ENCODE measurements at places on chromosomes 12 and 14.

DNA sequence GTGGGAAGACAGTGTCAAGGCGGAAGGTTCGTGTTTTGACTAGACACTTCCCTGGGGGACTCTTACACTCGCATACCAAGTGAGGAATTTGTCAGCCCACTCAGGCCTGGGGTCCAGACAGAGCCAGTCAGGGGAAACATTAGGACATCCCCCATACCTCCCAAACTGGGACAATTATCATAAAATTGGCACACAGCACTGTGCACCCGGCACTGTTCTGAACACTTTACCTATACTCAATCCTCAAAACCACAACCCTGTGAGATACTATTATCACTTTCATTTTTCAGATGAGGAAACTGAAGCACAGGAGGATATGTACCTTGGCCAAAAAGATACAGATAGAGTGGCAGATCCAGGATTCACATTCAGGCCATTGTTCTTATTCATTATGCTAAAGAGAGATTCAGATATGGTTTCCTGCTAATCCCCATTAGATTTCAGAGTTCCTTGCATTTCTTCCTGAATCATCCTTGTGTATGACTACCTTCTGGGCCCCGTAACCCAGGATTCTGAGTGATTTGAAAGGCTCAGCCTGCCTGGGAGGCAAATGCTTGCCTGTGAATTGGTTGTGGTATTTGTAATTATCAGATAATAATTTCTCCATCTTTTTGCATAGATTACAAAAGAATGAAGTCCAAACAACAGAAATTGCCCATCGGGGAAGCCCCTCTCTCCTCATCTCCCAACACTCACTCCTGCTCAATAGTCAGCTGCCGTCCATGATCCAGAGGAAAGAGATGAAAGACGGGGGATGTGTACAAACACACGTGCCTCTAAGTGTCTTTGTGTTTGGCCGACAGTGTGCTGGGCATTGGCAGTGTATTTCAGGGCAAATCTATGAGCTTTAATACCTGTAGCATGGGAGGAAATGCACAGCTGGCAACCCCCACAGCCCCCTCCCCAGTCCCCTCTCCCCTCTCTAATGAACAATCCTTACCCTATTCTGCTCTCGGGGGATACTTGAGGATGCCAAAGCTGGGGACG, 4.6 kb downstream of the TAC3 start:
- DNase-seq = no peak

DNA sequence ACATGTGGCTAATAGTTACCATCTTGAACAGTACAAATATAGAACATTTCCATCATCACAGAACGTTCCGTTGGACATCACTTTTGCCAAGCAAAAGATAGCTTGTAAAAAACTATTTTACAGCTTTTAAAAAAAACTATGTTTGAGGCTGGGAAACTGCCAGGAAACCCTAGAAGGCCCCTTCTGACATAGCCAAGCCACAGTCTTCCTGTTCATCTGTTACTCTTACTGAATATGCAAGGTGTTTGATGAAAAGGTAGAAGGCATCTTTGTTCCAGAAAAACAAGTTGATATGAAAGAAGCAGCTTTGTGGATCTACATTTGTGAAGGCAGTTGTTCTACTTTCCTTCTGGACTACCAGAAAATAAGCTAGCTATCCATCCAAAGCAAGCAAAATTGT, 23.6 kb upstream of the WNK1 start:
- DNase-seq = no peak

GRCh38 chr14:100488057-100488456, 99.2 kb downstream of the BEGAIN start:
- DNase-seq = no peak

- no peak for DNase-seq
These were observed 100.2 kb downstream of the NUMB start for GRCh38 chr14:73358187-73358586.

DNA sequence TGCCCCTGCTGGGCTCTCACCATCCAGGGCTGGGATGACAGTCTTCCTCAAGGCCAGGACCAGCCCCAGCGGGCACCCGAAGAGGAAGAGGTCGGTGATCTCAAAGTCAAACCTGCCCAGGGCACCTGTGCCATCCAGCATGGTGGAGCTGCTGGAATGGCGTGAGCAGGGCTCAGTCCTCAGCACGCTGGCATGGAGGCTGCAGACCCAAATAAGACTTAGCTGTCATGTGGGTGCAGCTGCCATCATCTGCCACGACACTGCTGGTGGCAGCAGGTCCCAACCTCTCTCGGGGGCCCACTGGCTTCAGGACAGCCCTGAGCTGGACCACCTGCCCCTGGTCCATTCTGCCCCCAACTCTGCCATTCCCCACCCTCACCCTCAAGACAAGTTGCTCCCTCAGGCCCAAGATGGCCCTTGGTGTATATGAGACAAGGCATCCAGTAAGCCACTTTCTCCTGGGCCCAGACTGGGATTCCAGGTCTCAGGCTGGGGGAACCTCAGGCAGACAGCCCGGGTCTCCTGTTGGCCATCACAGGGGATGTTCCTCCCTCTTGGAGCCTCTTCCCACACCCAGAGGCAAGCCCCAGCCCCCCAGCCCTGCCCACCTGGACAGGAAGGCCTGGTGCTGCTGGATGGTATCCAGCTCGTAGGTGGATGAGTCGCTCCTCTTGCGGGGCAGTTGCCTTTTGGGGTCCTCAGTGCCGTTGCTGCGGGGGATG, 14.5 kb downstream of the ARL6IP4 start:
- no peak for DNase-seq

GRCh38 chr12:123267335-123267920, 4.2 kb downstream of the CDK2AP1 start:
- DNase-seq = no peak

DNA sequence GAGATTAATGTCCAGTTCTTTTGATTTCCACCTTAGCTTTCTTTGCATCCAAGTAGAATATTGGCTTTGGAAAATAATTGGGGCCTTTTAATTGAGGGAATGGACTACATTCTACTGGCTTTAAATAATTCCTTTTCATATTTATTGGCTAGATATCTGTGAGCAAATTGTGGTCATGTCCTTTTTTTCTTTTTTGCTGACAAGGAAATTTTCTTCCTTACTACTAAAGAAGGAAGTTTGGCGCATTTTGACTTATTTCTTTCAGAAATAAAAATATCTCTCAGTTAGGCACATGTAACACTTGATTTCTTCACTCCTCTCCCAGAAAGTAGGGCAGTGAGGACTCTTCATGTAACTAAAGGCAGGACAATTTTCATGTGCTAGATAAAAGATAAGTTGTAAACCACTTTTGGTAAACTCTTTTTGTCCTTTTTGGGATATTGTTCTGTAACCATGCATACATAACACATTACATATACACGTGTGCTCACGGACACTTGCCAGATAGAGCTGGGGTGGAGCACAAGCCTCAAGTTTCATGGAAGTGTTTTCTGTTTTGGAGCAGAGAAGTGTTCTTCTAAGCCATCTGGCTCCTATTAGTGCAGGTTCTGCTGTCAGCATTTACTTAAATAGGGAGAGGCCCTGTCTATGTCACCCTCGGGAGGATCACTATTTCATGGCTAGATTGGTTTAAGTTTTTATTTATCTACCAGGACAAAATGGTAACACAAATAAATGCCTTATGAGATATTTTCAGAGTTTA, 85.1 kb upstream of the LRIG3 start:
- peak; percentile 79 for DNase-seq

- no peak for DNase-seq
These were observed 27.5 kb downstream of the MDM1 start for GRCh38 chr12:68304626-68305025.

GRCh38 chr12:109804820-109805761, 28.1 kb downstream of the TRPV4 start:
- DNase-seq = peak; percentile 71

Measured in left hindlimb (tissue), 1 donor.